ENCODE measurements at places on chromosomes 1 and 21.

GRCh38 chr1:43363935-43364525 is 3.8 kb downstream of the ELOVL1 start:
- no peak for DNase-seq

DNA sequence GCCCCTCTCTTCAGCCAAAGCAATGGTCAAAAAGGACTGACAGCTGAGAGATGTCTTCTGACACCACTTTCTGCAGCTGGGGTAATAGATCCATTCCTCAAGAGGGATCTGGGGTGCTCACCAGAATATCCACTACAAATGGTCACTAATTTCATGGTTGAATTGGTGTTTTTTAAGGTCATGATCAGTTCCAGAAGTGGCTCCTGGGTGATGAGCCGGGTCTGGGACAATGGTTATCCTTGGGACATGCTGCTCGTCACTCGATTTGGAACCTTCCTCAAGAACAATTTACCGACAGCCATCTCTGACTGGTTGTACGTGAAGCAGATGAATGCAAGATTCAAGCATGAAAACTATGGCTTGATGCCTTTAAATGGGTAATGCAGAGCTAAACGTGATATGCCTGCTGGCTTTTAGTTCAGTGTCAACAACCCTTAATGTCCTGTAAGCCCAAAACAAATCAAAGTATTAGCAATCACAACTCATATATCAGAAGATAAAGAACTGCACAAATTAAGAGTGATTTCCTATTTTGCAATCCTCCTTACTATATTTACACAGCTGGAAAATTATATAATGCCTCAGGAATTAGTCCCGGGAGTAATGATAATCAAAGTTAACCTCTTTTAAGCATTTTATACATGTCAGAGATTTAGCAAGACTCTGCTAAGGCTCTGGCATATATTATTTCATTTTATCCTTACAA is 20.1 kb downstream of the FMO3 start:
- no peak for DNase-seq

- no peak for DNase-seq
Measured at GRCh38 chr1:52976183-52977035, 49.3 kb downstream of the SCP2 start.

DNA sequence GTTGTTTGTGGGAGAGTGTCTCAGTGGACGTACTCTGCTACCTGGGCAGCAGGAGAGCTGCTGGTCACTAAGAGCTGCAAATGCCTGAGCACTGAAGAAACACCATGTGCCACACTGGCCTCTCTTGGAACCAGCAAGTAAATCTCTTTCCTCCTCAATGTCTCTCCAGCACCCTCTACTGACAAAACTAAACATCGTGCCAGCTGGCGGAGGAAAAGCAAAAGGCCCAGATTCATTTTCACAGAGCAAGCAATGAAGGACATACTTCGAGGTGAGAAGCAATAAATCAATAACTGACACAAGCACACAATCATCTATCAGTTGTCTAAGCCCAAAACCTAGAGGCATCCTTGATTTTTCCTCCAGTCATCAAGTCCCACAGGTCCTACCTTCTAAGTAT is 78.1 kb downstream of the RERE start:
- no peak for DNase-seq

- no peak for DNase-seq
Measured at GRCh38 chr1:192805832-192806323, 3.0 kb upstream of the RGS2 start.

GRCh38 chr1:32250893-32251716 is at the start of gene LCK:
LCK (plus strand) TSS chr1:32251265; CDS start chr1:32274330, 23,065 bp downstream.
- no peak for DNase-seq

DNA sequence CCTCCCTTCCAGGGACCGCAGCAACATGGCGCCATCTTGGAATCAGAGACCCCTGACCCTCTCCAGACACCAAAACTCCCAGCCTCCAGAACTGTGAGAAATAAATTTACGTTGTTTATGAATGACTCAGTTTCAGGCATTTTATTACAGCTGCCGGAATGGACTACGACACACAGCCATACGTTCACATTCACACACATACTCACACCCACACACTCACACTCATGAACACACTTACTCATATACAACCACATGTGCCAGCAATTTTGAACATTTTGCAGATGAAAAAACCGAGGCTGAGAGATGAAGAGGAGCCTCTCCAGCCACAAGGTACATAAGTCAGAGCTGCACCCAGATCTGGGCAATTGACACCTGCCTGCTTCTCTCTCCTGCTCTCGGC is 151.0 kb upstream of the RAB4A start:
- DNase-seq, result no peak

DNA sequence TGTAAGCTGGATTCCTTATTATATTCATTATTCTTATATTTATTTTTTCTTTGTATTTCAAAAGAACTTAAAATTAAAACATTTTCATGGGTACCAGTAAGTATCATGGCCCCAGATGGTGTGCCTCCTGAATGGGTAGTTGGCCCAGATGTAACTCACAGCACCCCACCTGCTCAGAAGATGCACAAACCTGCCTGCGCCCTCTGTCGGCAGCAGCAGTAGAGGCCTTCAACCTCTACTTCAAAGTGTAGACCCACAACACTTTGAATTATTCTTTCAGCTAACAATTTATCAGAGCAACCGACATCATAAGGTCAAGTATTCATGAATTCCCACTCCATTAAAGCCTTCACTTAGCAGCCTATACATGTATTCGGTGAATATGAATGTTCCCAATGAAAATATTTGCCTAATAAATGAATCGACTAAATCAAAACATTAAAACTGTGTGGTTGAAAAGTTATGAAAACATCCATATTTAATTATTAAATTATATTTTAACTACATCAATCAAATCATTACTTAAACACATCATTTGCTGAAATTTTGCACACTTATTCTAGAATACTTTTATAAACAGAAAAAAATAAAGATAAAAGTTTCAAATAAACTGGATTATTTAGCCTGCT is 25.4 kb downstream of the PIGM start:
- DNase-seq, result peak; percentile 13

All from NCI-H1417 treated with DMSO at 0.1 percent for 48 hours (cell line).